Testis (tissue), 5 donors: ENCODE measurements at places on chromosomes 2 and 18. TPM values are rescaled to one million over a fixed set of nuclear protein-coding genes. Genes with fewer than 3 reads are reported as not detected.

GRCh38 chr2:33268246-33268831 lies 208.1 kb upstream of the RASGRP3 start:
- DNase-seq: no peak

- no peak for DNase-seq
Measured at GRCh38 chr2:146666340-146666739, 1178.5 kb upstream of the ACVR2A start.

DNA sequence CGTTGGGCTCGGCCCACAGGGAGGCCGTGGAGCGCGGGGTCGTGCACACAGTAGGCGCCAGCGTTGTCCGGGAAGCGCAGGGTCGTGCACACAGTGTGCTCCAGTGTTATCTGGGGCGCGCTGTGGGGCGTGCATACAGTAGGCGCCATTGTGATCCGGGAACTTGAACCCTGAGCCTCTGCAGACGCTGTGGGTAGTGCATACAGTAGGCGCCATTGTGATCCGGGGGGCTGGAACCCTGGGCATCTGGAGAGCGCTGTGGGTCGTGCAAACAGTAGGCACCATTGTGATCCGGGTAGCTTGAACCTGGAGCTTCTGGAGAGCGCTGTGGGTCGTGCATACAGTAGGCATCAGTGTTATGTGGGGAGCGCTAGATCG lies 793 bp downstream of the ZNF236 start:
- DNase-seq: no peak

DNA sequence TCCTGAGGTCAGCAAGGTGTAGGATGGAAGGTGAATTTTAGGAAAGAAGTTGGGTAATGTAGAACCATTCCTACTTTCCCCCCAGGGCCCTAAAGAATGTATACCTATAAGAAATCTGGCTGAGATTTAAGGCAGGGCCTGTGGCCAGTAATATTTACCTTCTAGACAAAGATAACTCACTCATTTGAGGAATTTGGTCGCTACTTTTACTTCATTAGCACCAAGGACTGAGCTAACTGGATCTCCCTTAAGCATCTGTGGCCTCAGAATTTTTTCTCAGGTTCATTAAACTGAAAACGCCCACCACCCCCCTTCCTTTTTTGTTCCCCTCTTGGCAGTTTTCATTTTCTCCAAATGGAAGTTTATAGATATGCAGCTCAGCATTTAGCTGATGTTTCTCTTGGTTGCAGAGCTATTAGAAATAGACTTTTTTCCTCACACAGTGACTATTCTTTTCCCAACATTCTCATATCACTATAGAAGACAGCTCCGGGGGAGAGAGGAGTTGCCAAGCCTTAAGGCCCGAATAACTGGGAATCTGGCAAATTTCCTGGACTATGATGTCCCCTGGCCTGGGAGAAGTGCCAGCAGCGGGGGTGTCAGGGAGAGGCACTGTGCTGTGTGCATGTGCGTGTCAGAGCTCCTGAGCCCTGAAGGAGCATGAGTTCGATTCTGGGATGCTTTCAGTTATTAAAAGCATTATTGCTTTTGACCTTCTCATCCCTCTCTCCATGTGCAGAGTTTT lies 310.9 kb downstream of the PRKCE start:
- DNase-seq: peak; percentile 92

DNA sequence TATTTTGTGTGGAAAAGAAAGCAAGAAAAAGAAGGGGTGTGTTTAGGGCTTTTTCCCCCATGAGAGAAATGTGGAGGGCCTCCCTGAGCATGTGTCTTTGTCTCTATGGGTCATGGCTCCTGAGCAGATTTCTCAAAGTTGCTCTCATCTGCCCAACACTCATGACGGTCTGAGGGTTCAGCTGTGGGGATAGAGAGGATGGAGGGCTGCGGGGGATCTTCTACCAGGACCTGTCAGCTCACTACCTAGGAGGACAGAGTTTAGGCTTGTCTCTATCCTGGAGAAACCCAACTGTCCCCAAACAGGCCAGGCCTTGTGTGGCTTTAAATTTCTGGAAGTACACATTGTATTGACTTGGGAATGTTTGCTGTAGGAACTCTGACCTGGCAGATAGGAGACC lies 342.2 kb downstream of the MYCN start:
- no peak for DNase-seq

GRCh38 chr2:13698847-13699246 lies 933.7 kb upstream of the LRATD1 start:
- DNase-seq: no peak

- DNase-seq: no peak
Measured at GRCh38 chr2:106168657-106169056, 25.4 kb downstream of the UXS1 start.

DNA sequence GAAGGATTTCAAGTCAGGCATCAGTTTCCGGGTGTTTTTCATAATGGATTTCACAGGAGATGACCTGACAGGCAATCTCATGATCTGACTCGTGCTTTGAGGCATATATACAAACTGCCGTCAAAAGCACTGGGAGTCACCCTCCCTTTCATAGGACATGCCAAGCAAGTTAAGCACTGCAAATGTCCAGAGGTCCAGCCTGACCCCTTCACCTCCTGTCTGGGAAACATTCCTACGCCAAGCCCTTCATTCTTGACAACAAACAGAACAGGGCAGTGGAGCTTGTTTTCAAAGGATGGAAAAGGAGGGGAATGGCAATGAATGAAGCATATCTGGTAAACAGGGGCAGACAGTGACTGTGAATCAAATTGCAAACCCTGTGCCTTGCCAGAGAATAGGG lies 963.6 kb downstream of the BCL11A start:
- no peak for DNase-seq

DNA sequence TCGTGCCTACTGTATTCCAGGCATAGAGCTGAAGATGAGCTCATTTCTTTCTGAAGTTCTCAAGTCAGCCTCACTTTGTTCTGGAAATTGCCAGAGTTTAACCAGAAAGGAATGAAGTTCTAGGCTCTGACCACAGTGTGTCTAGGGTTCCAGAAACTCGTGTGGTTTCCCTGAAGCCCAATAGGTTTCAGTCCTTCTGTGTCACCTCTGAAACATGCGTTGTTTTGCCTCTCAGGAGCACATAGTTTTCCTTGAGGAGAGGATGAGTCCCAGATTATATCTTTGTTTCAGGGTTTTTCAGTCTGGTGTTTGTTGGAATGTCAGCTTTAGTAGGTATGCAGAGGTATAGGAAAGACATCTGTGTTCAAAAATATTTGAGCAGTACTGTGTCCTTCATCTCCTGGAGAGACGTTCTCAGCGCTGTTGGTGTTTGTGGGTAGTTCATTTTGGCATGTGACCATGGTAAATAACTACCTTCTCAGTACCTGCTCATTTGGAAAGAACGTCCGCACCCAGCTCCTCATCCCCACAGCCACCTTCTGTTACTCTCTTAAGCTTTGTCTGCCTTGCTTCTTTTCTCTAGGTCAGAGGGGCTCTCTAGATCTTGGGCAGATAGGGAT lies 56.6 kb downstream of the RALBP1 start:
- DNase-seq: no peak

DNA sequence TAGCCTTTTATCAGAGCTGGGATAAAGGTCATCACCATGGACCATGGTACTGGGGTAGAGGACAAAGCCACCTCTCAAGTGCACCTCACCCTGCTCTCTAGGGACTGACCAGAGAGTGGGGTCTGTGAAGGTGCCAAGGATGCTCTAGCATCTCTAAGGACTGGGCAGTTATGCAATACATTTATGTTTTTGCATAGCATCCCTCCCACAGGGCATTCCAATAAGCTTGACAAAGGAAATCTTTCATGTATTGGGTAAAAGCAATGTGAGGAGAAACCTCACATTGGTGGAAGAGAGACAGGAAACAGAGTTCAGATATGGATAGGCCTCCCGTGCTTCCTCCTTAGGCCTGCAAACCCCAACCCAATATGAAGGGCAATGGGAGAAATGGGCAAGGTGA lies 31.6 kb downstream of the STK39 start:
- DNase-seq: no peak

DNA sequence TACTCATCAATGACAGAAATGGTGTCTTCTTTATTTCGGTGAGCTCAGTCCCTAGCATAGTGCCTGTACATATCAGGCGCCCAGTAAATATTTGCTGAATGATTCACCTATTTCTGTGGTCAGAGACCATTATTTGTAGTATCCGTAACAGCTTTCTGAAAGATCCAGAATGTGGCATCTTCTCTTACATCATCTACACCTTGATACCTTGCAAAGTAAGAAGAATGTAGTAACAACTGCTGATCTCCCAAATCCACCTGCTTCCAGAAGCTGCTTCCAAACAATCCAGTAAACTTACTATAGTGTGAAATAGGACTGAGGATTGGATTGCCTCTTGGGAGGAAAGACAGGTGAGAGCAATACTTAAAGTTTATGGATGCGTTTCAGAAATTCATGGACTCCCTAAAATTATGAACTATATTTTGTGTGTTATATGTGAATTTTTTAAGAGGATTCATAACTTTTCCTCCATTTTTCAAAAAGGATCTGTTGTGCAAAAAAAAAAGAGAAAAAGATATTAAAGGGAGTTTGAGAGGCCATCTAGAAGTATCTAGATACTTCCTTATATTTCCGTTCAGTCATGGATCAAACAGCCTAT lies 945 bp upstream of the ASXL2 start:
- no peak for DNase-seq

GRCh38 chr18:36993068-36993467 lies 164.1 kb downstream of the KIAA1328 start:
- no peak for DNase-seq

GRCh38 chr2:203971251-203971650 lies 34.7 kb downstream of the ICOS start:
- DNase-seq: no peak

- DNase-seq: no peak
Measured at GRCh38 chr2:214807653-214808052, 1.8 kb downstream of the BARD1 start.

DNA sequence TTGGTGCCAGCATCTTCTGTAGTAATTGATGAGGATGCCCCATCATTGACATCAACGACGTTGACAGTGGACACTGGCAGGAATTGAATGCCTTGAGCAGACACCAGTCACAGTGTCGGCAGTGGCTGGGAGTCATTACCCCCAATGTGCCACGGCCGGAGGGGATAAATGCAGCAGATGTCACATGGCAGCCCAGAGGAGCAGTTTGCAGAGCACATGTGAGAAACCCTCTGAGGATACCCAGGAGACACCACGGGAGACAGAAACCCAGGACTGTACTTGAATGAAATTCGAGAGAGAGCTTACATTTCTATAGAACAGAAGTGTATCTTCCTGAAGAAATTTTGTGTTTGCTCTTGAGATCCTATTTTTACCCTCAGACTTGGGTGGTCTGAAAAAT lies 409.1 kb upstream of the TNP1 start:
- DNase-seq: no peak

DNA sequence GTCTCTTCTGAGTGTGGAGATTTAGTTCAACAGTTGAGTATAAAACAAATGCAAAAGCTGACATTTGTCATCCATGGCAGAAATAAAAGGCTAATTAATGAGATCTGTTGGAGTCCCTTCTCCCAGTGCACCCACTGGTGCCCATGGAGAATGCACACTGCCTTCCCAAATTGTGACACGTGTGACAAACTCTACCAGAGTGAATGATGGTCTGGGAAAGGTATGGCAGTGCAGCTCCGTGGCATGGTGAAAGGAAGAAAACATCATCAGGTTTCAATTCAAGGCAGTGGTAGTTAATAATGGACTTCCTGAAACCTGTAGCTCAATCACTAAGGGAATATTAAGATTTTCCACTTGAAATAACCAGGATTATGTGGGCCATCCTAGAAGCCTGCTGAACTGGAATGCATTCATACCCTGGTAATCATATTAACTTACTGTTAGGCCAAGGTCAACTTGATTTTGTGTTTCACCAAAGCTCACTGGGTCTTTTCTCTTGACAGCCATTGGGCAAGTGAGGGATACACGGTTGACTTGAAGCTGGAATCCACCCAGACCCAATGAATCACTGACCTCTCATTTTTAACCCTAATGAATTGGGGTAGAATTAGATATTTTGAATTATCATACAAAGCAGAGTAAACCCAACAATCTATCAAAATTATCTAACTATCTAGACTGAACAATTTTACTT lies 167.6 kb downstream of the AFF3 start:
- DNase-seq: no peak

Gene ATP6V1B1
- 2.9 TPM for total RNA-seq

Gene ABCB11
- 7.2 TPM for total RNA-seq

Gene MEP1B
- total RNA-seq: 0.39 TPM

Gene CCDC74B
- 72.6 TPM for total RNA-seq

Gene MLPH
- total RNA-seq: 6.5 TPM

Gene SULT1C4
- total RNA-seq: 0.63 TPM

Gene DOK6
- 0.71 TPM for total RNA-seq
